ENCODE measurements at places on chromosomes 5 and 9. TPM values are rescaled to one million over a fixed set of nuclear protein-coding genes. Genes with fewer than 3 reads are reported as not detected.

Gene GLRA1
- not detected for total RNA-seq

Gene SLIT3
- total RNA-seq, result 0.75 TPM

Gene PDCD1LG2
- 0.73 TPM for total RNA-seq

- peak; percentile 57 for DNase-seq
Measured at GRCh38 chr9:118318770-118319431, 614.7 kb downstream of the TLR4 start.

DNA sequence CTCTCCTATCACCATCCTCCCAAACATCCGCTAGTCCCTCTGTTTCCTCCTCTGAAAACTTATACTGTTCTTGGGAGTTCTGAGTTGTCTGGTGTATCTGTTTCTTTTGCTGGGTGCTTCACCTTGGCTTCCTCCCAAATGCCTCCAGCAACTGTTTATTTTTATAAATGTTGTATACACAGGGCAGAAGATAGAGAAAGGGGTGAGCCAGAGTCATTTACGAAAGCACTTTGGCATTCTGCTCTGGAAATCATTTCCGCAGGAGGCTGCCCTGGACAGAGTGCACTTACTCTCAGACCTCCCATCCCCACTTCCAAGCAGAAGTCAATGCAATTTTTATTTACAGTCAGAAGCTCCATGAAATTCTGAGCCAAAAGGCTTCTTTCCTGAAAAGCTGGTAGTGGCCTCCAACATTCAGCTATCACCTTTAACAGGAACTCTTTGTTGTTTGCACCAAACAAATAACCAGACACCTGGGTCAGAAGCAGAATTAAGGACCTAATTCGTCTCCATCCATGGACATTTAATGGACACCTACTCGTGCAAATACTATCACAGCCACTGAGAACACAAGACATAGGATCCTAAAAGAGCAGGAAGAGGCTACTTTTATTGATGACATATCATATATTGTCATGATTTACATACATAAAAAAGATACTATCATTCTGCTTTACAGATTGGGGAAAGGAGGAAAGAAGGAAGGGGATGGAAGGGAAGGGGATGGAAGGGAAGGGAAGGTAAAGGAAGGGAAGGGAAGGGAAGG, 229.5 kb upstream of the PAPPA start:
- DNase-seq, result peak; percentile 60

- no peak for DNase-seq
Measured at GRCh38 chr9:84538879-84539278, 130.7 kb upstream of the NTRK2 start.

Data from left lobe of liver (tissue), 2 donors.